Activated naive CD4-positive, alpha-beta T cell treated with anti-CD3 and anti-CD28 coated beads, Interleukin-2, amount 50 U/mL, for 72 hours (primary cell): ENCODE measurements at places on chromosomes 3 and 15. TPM values are rescaled to one million over a fixed set of nuclear protein-coding genes. Genes with fewer than 3 reads are reported as not detected.

DNA sequence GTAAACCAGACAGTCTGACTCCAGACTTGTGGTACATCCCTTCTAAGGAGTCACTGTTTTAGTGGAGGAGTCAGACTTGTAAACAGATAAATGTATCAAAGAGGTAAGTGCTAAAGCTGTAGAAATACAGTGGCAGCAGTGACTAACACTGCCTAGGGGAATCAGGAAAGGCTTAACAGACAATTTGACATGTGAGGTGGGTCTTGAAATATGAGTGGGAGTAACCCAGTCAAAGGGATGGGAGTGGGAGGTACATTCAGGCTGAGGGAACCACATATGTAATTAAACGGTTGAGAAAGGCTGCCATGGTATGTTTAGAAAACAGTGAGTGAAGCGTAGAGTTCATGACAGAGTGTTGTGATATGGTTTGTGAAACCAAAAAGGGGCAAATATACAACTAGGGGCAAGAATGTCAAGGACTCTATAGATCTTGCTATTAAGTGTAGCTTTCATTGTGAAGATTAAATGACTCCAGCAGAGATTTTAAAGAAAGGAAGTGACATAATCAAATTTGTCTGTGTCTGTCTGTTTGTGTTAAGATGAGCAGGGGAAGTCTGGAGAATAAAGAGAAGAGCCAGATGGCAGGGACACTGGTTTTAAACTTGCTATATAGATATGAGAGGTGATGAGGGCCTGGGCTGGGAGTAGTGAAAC is 11.2 kb upstream of the ALCAM start:
- DNase-seq, result no peak

DNA sequence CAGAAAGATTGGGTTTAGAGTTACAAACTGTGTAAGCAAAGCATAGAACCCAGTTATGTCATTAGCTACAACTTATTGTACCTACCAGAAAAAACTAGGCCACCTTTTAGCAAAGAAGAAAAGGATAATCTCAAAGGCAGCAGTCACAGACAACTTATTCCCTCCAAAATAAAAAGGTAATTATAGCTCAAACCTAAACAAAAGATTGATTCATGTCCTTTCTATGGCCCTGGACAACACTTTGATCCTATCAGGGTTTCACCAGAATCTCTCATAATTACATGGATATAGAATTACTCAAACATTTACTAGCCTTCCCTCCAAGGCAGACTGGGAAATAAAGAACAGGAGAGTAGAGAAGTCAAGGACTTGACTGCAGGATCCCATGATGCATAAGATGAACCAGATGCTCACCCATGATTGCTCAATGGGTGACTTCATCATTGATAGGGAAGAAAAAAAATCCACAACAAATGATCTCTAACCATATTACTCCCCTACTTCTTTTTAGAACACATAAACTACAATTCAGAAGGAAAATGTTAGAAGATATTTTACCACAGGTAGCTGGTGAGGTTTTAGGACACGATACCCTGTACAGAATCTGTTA is 17.4 kb downstream of the DET1 start:
- no peak for DNase-seq

DNA sequence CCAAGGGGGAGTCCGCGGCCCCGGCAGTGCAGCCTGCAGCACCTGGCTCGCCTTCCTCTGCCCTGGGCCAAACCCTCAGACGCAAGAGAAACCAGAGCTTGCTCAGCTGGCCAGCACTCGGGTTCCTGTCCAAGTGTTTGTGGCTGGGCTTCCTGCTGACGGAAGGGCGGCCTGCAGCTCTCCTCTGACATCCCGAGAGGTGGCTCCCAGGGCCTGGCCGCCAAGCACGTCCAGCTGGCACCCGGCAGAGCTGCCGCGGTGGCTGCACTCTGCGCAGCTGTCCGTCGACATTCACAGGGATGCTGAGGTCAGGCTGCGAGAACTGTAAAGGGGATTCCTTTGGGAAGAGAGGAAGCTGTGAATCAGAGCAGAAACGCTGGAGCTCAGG is 85.6 kb downstream of the CPN2 start:
- DNase-seq, result no peak

GRCh38 chr15:33043636-33044035 is 150.9 kb downstream of the FMN1 start:
- no peak for DNase-seq

DNA sequence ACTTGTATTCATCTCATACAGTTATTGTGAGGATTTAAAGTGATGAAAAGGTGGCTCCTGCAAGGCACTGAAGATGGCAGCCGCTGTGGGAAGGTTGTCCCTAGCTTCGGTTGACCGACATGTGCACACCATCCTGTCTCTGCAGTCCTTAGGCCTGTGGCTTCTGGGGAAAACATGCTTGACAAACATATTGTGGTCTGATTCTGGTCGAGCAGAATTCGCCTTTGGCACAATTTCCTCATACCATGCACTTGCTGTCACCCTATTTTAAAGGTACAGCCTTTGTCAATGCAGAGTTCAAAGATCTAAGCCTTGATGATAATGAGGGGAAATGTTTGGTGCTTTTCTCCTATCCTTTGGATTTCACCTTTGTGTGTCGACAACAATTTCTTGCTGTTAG is 50.9 kb downstream of the PRICKLE2 start:
- no peak for DNase-seq

DNA sequence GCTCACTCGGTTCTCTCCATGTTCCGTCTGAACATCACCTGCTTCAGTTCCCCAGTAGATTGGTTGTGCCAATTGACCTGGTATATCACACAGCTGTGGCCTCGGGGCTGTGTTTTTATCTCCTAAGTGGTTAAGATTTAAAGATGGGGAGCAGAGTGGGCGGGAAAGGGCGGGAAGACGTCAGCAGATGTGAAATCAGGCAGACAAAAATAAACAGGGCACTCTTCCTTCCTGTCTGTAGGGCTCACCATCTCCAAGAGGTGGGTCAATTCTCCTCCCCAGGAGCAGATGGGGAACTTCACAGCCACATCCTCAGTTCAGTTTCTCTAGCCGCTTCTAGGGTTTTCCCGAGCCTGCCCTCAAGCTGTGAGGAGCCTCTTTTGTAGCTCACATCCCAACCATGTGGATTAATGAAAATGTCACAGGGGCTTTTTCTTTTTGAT is 26.8 kb upstream of the LIMD1 start:
- peak; percentile 68 for DNase-seq

DNA sequence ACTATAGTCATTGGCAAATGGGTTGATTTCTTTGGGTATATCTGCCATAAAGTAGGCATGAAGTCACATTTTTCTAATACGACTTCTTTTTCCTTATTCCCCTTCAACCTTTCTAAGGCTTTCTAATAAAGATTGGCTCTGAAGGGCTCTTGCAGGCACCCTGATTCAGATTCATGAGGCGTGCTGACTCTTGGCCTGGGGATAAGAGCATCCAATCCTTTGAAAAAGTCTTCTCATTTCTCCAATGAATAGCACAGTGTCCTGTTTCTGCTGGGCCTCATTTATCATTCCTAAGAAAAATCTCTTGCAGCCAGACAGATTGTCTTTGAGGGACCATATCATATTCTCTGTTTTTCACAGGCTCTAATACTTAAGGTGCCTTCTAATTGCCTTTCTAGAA is 32.3 kb upstream of the BNIP2 start:
- no peak for DNase-seq

GRCh38 chr15:40102897-40103858 is 5.5 kb downstream of the BMF start:
- no peak for DNase-seq

DNA sequence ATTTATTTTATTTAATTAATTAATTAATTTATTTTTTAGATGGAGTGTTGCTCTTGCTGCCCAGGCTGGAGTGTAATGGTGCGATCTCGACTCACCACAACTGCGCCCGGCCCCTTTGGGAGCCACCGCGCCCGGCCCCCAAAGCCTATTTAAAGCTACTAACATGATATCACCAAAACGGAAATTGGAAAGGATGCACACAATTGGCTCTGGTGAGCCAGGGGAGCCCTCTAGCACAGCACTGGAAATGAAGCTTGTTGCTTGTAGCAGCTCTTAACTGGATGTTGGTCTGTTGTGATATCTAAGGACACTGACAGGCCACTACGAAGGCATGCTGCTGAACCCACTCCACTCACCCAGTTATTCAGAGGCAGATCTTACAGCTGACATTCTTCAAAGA is 104.5 kb downstream of the IGF2BP2 start:
- DNase-seq, result no peak

GRCh38 chr3:108297647-108298046 is 1.3 kb downstream of the HHLA2 start:
- DNase-seq, result no peak

Gene RBM6
- 94.6 TPM for total RNA-seq

Gene PCSK6
- 0.61 TPM for total RNA-seq

Gene HLTF
- 24.9 TPM for total RNA-seq

Gene NUP210
- total RNA-seq, result 147 TPM

Gene LNP1
- 1.9 TPM for total RNA-seq
